AG04449 (cell line): ENCODE measurements at places on chromosomes 11 and 22.

GRCh38 chr11:116263019-116263418, 509.8 kb downstream of the BUD13 start:
- no peak for DNase-seq

DNA sequence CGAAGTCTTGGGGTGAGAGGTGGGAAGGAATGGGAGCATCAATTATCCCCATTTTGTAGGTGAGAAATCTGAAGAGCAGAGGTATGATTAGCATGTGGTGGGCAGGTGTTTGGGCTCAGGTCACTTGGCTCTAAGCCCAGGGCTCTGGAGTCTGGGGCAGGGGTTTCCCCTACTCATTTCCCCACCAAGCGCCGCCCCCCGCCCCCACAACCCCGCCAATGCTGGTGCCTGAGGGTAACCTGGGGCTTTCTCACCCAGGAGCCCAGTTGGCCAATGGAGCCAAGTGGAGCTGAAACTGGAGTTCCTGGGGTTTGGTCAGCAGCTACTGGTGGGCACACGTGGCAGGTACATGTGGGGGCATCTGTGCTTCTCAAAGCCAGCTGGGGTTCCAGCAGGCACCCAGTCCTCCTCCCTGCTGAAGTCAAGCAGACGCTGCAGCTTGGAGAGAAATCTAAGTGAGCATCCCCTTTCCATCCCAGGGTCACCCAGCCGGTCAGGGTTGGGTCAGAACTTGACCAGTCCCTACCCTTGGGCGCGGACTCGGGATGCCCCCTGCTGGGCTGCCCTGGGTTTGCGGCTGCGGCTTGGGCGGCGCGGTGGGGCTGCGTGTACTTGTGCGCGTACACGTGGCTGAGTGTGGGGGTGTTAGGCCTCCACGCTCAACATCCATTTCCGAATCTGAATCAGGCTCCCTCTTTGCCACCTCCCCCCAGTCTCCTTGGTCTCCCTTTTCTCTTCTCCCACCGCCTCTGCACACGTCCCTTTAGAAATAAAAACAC, 1.7 kb upstream of the CHRM1 start:
- DNase-seq: no peak

DNA sequence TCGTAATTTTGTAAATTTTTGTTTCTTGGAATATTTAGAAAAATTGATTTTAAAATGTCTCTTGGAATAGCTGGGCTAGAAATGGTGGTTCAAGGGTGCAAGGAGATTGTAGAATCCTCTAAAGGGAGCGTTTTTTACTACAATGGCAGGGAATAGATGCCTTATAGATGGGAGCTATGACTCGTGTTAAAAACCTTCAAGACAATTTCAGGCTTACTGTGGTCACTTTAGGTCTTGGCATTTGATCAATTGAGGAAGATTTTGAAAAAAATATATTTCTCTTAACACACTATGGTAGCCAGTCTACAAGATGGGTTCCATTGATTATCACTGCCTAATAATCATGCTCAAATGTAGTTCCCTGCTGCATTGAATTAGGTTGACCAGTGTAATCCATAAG, 25.0 kb downstream of the METTL15 start:
- no peak for DNase-seq

- no peak for DNase-seq
Measured at GRCh38 chr11:8649361-8649760, 33.1 kb downstream of the TRIM66 start.

GRCh38 chr22:41564563-41564962, 3.8 kb downstream of the CSDC2 start:
- DNase-seq: no peak

GRCh38 chr11:28472904-28473303, 364.7 kb downstream of the METTL15 start:
- no peak for DNase-seq

GRCh38 chr11:74019860-74020259, 11.0 kb upstream of the UCP3 start:
- DNase-seq: no peak

- no peak for DNase-seq
Measured at GRCh38 chr11:1348796-1349326, 39.4 kb upstream of the TOLLIP start.

- no peak for DNase-seq
Measured at GRCh38 chr22:46622081-46622521, 1.9 kb downstream of the GRAMD4 start.

DNA sequence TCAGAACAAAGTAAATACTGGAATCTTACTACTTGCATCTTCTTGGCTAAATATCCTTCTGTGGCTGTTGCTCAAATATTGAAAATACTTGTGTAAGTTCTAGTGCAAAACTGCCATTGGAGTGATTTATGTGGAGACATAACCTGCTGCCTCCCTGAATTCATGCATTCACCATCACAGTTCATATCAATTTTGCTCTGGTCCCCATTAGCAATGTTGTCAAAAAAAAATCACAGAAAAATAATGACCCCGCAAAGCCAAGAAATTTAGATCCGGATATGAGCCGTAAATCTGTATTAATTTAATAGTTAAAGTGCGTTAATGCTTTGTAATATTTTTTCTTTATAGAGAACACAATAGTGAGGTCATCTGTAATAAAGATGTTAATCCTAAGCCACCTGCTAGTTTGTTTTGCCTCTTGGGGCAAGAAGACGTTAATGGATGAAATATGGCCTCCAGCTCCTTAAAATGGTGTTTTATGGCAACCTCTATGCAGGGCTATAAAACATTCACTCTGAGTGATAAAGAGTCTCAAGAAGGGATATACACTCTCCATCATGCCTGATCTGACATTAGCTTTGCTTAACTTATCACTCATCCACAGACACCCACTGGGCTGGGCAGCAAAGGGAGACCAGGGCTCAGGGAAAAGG, 255.9 kb downstream of the INSC start:
- no peak for DNase-seq

GRCh38 chr11:75351791-75352587, 528 bp upstream of the ARRB1 start:
- DNase-seq: no peak

DNA sequence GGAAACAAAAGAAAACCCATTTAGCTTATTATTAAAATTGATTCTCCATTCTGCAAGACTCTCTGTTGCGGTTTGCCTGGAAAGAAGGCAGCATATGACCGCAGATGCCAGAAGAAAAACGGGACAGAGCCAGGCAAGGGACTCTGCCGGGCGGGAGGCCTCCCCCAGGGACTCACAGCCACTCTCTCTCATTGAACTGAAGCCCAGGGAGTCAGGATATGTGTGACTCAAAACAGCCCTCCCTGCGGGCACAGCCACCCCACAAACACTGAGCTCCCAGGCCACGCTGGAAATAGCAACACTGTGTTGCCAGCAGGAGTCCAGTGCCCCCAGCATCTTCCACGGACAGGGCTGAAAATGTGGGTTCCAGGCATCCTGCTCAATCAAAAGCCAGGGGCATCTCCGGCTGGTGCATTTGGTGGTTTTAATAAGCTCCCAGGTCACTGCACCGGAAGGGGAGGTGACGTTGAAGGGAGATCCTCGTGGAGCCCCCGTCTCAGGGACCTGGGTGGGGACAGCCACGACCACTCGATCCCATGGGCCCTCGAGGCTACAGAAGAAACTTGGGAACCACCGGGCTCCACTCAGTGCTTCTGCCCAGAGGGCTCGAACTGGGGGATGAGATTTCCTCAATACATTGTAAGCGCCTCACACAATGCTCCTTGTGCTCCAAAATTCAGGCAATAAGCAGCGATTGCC, 624.5 kb downstream of the TBC1D22A start:
- no peak for DNase-seq

DNA sequence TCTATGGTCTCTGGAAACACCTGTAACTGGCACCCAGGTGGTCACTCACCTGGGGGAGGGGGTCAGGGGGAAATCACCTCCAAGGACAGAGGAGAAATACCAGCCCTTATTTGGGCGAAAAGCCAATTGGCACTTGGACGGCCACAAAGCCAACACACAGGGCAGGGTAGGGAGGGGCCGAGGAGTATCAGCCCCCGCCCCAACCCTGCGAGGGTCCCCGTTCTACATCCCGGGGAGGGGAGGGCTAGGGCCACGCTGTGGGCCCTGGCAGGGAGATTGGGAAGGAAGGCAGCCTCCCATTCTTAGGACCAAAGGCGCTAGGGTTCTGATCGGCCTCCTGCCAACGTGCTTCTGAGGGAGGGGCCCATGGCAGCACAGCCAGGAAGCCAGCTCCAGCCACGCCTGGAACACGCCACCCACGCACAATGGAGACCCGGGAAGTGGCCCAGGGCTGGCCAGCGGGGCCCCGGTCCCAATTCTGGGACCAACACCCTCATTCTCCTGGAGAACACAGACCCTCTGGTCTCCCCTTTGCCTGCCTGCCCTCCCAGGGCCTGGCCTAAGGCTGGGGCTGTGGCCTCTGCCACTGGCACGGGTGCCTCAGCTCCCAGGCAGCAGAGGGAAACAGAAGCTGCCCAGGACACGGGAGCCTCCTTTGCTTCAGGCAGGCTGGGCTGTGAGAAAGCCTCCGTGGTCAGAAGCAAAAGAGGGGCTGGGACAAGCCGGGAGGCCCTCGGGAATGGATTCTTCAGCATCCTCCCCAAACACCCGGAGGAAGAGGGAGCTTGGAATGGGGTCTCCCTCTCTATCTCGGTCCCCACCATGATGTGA, 7.4 kb downstream of the CBX6 start:
- no peak for DNase-seq
